ENCODE measurements at places on chromosomes 13 and 19.

- DNase-seq, result no peak
These were observed 5.8 kb upstream of the ERCC2 start for GRCh38 chr19:45376045-45376724.

GRCh38 chr13:39881887-39882286 is 226.4 kb downstream of the COG6 start:
- no peak for DNase-seq

- no peak for DNase-seq
These were observed 4.9 kb upstream of the PALM start for GRCh38 chr19:703651-704446.

GRCh38 chr13:113169277-113170272 is 11.1 kb downstream of the PROZ start:
- DNase-seq, result no peak

DNA sequence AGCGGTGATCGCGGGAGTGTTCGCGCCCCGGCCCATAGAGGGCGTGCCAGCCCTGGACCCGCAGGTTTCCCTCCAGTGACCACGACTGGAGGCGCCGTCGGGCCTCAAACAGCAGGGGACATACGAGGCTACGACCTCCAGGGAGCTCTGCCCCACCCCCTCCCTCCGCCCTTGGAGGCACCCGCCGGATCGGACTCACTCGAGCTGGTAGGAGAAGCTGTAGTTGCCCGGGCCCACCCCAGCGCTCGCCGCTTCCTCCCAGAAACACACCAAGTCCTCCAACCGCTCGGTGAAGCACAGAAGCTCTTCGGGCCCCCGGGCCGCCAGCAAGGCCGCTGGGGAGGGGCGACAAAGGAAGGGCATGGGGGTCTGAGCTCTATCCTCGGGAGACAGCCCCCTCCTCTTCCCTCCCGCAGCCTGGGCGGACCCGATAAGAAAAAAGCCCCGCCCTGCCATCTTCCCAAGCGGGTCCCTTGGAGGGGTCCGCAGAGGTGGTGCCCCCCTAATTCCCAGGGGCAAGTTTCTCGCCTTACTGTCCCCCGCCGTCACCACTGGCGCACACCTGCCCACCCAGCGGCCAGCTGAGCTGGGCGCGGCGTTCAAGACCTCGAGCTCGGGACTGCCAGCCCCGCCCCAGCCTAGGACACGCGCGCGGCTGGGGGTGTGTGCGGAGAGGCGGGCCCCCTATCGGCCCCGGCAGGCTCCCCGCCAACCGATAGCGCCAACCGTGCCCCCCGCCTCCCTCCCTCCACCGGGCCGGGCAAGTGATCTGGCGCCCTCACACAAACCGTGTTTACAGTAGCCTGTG is 1.0 kb downstream of the EPOR start:
- peak; percentile 29 for DNase-seq

DNA sequence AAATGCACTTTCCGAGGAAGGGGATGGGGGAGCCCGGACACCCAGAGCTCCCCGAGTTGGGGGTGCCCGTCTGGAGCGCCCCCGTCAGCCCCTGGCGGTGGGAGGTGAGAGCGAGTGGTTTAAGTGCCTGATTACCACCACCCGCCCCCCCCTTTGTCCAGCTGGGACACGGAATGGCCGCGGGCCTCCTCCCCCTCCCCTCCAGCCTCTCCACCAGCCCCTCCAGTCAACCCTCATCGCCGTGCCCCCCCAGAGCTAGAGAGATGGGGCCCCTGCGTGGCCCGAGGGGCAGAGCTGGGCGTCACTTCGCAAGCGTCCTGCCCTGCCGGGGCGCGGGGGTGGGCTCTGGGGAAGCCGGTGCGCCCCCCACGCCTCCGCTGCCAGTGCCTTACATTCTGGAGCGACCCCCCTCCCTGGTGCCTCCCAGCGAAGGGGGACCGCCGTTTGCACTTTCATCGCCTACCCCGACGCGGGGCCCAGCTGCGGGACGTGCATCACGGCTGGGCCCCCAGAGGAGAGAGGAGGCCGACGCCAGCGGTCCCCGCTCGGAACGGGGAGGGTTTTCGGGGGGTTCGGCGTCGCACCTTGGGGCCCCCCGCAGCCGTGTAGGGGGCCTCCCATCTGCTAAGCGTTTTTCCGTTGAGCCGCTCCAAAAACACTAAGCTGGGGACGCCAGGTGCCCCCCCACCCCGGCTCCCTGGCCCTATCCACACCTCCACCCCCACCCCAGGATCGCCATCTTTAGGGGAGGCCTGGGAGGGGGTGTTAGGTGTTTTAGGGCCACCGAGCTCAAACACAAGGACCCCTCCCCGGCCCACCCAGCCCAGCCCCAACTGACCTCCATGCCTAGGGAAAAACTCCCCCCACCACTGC is 16.4 kb downstream of the SMIM24 start:
- no peak for DNase-seq

DNA sequence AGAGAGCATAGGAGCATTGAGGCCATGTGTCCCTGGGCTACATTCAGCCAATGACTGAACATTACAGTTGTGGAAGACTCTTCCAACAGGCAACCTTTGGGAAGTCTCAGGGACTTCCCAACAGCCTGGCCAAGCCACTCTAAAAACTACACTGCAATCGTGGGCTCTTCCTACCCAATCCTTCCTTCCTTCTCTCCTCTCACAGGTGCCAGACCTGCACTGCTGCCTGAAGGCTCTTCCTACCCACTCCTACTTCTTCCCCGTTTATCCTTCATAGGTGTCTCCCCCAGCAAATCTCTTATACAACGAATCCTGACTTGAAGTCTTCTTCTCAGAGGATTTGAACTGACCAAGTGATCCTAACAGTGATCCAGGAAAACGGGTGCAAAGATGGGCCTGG is 47.1 kb upstream of the MBNL2 start:
- DNase-seq, result no peak

GRCh38 chr19:15354566-15355296 is 22.4 kb upstream of the BRD4 start:
- no peak for DNase-seq

DNA sequence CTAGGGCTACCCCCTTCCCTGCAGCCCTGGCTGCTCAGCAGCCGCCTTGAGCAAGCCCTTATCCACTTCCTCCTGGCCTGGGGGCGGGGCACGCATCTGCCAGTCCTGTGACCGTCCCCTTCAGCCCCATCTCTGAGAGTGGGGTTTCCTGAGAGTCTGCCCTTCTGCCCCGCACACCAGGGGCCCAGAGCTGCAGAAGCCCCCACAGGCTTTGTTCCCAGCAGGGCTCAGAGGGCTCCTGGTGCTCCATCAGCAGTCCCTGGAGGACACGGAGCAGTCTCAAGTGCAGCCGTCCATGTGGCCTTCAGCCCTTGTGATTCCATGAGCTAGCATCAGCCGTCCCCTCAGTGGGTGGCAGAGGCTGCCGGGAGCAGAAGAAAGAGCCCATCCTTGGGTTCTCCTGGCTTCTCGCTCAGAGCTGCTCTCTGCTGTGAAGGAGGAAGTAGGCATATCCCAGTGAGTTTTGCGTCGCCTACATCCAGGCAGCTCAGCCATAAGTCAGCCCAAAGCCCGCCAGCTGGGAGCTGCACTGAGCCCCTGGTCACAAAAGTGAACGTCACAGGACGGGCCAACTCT is 16.3 kb downstream of the MYO9B start:
- DNase-seq, result no peak

- no peak for DNase-seq
These were observed 17.8 kb upstream of the CCNA1 start for GRCh38 chr13:36414461-36414860.

- no peak for DNase-seq
These were observed 69.5 kb upstream of the TDRD3 start for GRCh38 chr13:60327511-60327910.

All from progenitor cell of endocrine pancreas (in vitro differentiated cells).